ENCODE measurements at places on chromosomes 5 and 9.

DNA sequence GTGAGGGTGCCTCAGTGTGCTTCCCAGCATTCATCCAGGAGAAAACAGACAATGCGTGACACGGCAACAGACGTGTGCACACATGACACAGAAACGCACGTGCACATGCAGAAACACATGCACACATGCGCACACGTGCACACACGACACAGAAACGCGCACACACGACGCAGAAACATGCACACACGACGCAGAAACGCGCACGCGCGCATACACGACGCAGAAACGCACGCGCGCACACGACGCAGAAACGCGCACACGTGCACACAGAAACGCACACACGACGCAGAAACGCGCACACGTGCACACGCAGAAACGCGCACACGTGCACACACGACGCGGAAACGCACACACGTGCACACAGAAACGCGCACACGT is 16.5 kb downstream of the TPPP start:
- DNase-seq, result no peak

GRCh38 chr5:177601577-177602457 is 1.9 kb downstream of the B4GALT7 start:
- DNase-seq, result no peak

GRCh38 chr5:20029266-20029665 is 41.3 kb upstream of the CDH18 start:
- DNase-seq, result no peak

DNA sequence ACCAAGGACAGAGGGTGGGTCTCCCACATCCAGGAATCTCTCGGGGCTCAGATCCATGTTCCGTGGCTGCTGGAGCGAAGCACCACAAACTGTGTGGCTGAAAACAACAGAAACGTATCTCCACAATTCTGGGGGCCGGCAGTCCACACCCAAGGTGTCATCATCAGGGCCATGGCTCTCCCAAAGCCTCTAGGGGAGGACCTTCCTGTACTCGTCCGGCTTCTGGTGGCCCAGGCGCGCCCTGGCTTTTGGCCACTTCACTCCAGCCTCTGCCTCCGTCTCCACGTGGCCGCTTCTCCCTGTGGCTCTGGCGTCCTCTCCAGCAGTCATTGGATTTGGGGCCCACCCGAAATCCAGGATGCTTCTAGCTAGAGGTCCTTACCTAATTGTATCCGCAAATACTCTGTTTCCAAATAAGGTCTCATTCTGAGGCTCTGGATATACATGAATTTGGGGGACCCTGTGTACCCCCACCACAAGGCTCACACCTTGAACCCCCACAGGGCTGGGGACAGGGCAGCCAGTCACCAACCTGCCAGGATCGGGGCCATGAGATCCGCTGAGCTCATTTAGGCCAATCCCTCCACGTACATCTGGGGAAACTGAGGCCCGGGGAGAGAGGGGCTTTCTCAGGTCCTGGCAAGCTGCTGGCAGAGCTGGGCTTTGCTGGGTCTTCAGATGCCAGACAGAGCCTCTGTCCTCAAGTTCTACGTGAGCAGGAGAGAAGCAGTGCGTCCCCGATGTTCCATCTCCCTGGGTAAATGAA is 158.2 kb downstream of the OLFM1 start:
- no peak for DNase-seq

DNA sequence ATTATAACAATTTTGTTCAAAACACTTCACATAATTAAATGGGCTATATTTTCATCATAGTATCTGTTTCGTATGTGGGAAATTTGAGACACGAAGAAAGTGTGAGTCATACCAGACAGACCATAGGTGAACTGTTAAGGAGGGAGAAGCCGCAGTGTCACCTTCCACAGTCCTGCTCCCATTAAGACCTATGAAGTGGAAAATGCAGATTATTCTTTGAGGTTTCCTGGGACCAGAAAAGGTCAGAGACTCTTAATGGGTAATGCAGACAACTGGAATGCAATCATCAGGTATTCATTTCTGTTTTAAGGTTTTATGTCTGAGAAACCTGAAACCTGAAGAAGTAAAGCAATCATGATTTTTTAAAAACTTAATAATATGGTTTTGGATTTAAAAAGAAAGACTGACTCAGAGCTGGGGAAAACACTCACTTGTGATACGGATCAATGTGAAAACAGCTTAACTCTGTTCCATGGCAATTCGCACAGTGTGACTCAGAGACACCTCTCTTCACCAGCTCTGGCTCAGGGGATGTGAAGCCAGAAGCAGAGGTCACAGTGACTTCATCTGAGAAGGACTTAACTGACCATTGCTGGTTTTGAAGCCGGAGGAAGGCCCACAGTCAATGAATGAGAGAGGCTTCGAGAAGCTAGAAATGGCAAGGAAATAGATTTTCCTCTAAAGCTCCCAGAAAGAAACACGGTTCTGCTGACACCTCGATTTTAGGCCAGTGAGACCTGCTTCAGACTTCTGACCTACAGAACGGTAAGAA is 17.2 kb upstream of the GCNT1 start:
- DNase-seq, result no peak

- DNase-seq, result no peak
Measured at GRCh38 chr9:78031444-78031892, at the start of gene GNAQ. GNAQ (minus strand) TSS chr9:78031811; CDS start chr9:78031235, 576 bp downstream.

- DNase-seq, result no peak
Measured at GRCh38 chr5:4081059-4081458, 485.4 kb downstream of the IRX1 start.

- peak; percentile 99 for DNase-seq
Measured at GRCh38 chr5:11904265-11904906, at the start of gene CTNND2. CTNND2 (minus strand) TSS chr5:11904446; CDS start chr5:11903853, 593 bp downstream.

DNA sequence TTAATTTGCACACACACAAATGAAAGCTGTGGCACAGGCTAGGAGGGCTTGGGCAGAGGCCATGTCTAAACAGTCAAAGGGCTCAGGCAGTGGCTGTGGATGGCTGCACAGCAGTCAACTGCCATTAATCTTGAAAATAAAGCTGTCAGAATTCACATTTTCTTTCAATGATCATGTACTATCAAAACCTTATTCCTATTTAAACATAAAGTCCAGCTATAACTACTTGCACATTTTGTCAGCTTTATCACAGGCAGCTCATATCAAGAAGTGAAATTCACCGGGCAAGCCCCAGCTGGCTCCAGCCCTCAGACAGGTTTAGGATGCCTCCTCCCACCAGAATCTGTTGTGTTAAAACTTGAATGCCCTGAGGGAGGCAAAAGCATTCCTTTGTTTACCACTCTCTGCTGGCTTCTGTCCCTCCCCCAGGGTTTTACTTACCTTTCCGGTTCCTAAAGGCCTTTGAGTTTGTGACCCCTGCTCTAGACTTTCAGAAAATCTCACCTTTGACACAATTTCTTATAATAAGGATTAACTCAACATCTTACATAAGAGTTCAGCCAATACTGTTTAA is 54.9 kb upstream of the GRAMD2B start:
- no peak for DNase-seq

DNA sequence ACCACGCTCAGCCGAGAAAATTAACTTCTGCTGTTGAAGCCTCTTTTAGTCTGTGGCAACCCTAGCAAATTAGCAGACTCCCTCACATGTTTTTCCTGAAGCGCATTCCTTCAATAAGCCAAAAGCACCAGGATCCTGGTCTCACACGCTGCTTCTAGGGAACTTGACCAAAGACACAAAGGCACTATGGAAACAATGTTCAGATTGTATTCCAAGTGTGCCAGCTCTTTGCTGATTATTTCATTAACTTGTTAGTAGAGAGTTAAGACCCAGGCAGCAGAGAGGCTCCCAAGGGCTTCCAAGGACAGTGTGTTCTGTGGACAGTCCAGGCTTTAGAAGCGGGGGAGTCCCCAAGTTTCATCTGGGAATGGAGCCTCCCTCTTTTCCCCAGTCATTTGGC is 94.4 kb upstream of the BASP1 start:
- DNase-seq, result no peak

- no peak for DNase-seq
Measured at GRCh38 chr9:128979111-128979510, 31.6 kb downstream of the NUP188 start.

- DNase-seq, result peak; percentile 84
Measured at GRCh38 chr5:172437445-172438318, 16.6 kb downstream of the SH3PXD2B start.

DNA sequence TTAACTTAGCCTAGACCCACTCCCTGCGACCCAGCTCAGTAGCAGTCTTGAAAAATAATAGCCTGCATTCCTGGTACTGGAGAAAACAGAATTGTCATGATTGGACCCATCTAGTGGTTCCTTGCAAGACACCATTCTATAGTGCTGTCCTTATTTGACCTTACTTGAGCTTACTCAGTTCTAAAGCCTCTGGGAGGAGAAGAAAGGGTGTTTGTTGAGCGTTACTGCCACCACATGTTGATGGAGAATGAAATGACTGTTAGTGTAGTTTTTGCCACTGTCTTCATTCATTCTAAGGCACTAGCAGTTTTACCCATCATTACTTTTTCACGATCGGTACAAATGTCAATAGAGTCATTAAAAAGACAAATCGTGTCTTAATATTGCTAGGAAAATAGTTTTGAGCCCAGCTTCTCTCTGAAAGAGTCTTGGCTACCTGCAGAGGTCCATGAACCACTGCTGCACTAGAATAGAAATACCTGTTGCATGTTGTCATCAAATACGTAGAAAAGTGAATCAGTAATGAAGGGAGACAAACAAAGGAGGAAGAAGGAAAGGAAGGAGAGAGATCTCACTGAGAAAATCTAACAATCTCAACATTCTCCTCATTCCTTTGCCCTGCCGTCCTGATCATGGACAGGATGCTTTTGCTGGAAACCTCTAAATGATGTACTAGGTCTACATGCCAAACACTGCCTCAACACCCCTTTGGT is 96.0 kb downstream of the LIX1 start:
- DNase-seq, result no peak

DNA sequence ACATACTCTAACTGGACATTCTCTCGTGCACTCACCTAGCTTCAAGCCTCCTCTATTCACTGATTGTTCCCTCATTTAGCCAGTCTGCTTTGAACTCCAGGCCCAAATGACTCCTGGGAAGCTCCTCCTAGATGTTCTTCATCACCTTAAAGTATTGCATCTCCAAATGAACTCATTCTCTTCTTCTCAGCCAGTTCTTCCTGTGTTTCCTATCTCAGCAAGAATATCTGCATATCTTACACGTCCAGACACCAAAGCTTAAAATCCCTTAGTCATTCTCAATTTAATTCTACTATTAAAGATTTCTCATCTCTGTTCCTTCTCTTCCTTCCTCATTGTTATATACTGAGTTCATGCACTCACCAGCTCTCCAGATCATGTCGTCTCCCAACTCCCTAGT is 118.6 kb upstream of the DAB2 start:
- no peak for DNase-seq

All from NCI-H446 (cell line).